NCI-H1105 (cell line): ENCODE measurements at places on chromosomes 12 and 14.

DNA sequence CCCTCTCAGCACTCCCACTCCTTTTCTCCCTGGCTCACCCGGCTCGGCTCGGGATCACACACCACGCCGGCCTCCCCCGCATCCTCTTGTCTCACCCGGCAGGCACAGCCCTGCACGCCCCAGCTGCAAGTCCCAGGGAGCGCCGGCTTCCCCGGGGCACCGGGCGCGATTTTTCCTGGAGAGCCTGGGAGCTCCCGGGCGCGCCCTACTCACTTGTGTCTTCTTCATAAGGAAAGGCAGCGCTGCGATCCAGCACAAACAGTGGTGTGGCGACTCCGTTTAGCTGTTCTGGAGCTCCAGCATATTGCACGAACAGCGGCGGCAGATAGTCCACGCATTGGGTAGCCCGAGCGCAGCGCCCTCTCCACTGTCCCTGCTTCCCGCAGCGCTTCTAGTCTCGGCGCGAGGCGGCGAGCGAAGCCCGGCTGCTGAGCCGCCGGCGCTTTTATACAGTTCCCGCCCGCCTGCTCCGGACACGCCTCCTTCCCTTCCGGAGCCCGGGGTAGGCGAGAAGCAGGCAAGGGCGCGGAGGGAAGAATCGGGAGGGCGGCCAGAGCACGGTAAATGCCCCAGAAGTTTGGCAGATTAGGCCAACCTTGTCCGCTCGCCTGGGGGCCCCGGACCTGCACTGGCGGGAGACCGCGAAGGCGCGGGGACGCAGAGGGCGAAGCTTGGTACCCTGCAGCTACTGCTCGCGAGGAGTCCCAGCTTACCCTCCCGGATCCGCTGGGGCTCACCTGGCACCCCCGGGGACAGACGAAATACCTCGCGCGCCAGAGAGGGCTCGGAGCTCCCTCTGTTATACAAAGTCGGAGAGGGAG lies at the start of gene KITLG:
Gene KITLG (minus strand): TSS at position 421 of the 821 bp plus-strand sequence. CDS start 193 bp downstream, at position 228.
- DNase-seq: peak; percentile 89

DNA sequence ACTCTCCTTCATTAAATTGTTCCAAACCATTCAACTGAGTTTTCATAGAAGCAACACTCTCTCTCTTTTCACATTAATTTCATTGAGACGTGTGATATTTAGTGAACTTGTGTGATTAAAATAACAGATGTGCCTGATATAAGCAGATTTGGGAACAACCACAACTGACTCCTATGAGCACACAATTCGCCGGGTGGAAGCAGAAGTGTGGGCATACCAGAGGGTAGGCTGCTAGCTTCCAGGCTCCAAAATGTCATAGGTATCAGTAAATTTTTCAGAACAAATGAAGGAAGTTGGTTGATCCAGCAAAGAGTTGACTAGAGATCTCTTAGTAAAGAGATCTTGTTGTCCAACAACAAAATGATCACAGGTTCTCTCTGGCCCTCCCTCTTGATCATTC lies 429.7 kb downstream of the DPF3 start:
- no peak for DNase-seq

DNA sequence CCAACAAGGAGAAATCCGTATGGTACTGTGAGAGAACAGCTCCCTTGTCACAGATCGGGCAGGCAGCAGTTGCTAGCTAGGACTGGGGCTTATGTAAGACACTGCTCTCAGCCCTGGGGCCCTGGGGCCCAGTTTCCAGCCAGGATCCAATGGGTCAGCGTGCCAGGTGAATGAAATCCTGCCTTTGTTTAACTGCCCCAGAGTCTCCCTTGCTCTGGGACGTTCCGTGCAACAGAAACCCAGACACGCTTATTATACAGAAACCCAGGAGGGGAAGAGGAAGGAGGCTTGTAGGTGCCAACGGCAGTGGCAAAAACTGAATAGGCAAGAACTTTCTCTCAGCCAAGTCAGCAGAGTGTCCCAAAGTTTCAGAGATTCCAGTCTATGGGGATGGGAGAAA lies 110.6 kb downstream of the DIO2 start:
- DNase-seq: no peak

GRCh38 chr12:128796439-128797118 lies 27.2 kb downstream of the SLC15A4 start:
- no peak for DNase-seq

DNA sequence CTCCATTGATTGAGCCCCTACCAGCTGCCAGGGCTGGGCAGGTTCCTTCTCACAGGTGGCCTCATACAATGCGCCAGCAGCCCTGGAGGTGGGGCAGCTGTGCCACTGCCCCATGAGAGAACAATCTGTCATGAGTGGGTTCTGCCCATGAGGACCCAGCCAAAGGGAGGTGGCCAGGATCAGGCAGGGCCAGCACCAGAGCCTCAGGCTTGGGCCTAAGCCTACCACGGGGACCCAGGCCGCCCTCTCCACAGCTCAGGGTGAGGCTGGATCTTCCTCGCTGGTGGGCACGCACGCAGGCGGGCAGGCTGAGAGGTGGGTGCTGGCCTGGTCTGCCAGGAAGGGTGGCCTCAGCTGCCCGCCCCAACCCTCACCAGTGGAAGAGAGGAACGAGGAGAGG lies 110.7 kb downstream of the KIF26A start:
- no peak for DNase-seq

DNA sequence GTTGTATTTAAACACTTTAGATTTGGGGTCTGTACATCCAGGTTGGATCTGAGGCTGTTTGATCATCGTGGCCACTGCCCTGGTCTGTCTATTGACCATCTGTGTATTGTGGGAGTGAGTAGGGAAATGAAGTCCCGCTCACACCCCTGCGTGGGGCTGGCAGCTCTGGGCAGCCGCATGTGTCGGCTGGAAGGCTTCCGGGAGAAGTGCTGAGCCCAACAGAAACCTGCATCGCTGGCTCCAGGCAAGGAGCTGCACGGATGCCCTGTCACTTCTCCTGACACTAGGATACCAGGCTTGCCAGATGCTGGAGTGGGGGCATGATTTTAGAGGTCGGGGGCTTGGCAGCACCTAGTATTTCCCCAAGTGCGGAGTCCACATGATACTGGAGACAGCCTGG lies 93.6 kb downstream of the PHETA1 start:
- no peak for DNase-seq

- DNase-seq: no peak
Observed at GRCh38 chr12:29043069-29043468, 106.0 kb upstream of the FAR2 start.

- no peak for DNase-seq
Observed at GRCh38 chr12:53325511-53326061, 4.2 kb upstream of the AAAS start.

DNA sequence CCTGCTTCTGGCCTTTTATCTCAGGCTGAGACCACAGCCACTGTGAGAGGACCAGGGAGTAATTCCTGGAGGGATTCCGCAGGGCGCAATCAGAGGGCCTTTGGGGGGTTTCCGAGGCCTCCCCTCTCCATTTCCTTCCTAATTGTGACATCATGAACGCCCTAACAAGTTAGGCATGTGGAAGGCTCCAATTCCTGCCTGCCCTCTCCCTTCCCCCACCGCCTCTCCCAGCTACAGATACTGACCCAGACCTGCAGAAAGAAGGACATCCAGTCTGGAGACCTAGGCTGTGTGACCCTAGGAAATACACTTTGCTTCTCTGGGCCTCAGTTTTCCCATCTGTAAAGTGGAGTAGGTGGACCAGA lies 637.9 kb downstream of the MED13L start:
- no peak for DNase-seq

- peak; percentile 38 for DNase-seq
Observed at GRCh38 chr14:39107591-39107996, 4.6 kb upstream of the SEC23A start.

DNA sequence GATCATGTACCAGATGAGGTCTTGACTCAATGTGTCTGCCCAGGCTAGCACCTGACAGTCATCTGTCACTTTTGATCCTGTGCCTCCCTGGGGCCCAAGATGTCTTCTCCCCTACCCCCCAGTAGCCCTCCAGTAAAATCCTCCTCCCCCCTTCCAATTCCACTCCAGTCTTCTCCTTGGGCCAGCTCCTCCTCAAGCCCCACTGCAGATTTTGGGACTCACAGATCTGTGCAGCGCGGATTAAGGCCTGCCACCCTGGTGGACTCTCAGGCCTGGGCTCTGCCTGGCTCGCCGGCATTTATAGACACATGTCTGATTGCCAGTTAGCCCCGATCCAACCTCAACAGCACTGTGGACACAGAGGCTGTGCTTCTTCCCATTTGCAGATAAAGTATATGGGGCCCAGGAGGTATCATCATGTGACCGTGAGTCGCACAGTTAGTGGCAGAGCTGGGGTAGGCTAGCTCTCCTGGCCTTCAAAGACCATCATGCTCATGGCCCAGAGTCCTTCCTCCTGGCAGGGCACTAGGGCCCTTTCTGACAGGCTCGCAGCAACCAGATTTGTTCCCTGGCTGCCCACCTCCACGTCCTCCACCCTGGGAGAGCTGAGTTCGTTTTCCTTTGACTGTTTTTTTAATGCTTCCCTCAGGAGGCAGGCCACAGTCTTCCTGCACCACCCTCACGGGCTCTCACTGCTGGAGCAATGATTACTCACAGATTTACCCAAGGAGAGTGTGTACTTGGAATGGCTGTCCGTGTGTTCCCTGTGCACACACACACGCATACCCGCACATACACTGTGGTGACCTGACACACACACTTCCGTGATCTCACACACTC lies 98.3 kb upstream of the DIO3 start:
- DNase-seq: no peak
